ENCODE measurements at places on chromosomes 2 and 18.

GRCh38 chr2:100878000-100878791 is 58.3 kb downstream of the NPAS2 start:
- no peak for DNase-seq

DNA sequence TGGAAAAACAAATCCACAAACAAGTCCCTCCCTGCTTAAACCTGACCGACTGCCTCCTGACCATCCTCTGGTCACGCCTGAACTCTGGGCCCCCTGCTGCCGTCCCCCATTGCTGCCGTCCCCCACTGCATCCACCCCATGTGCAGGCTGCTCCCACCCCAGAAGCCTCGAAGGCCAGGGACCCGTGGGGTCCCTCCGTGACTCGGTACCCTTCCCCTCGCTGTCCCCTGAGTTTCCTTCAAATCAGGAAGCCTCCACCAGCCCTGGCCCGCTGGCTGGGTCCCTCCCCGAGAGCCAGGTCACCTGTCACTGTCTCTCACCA is 17.9 kb upstream of the AGXT start:
- no peak for DNase-seq

DNA sequence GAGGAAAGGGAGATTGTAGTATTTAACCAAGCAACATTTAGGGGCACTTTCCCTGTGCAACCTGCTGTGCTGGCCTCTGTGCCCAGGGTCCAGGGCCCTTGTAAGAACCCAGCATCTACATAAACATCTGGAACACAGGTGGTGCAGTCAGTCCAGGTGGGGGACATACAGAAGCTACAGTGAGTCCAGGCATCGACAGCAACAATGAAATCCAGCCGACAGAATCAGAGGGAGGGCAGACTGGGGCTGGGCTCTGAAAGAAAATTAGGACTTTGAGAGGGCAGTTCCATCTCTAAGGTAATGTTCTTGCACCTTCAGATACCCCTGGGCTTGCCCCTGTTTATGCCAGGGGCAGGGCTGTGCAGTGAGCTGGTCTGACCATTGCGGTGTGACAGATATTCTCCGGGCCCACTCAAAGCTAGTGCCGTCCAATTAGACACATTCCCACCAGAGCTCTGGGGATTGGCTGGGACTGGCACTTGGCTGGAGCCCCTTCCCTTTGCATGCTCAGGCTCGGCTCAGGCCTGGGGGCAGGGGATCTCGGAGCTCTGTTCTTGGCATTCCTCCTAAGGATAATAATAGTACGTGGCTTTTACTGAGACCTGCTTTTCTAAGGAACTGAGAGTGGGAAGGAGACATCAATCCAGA is 5.4 kb downstream of the LBH start:
- DNase-seq, result no peak

- DNase-seq, result no peak
Measured at GRCh38 chr2:8761529-8762164, 75.8 kb downstream of the KIDINS220 start.

DNA sequence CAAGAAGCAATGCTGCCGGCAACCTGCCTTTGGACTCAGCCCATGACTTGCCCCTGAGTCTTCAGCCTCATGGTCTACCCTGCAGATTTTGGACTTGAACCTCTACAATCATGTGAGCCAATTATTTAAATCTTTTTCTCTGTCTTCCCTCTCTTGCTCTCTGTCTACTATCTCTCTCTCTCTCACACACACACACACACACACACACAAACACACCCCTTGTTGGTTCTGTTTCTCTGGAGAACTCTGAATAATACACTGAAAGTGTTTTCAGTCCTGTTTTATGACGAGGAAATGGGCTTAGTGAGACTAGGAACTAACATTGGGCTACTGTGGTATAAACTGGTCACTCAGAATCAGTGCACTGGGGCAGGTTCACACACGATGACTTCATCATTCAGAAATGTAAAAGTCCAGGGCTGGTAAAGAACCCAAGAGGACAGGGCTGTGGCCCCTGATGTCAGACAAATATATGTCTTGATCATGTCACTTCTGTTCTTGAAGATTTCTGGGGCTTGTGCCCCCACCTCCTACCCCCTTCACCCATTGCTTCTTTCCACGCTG is 266.1 kb upstream of the SIX2 start:
- DNase-seq, result no peak

Data from activated CD4-positive, alpha-beta T cell treated with anti-CD3 and anti-CD28 coated beads for 1 hour (primary cell).